ENCODE measurements at places on chromosomes 5 and 9. TPM values are rescaled to one million over a fixed set of nuclear protein-coding genes. Genes with fewer than 3 reads are reported as not detected.

The SLC25A48 gene
- not detected for polyA plus RNA-seq

The MAP3K1 gene
- 96.6 TPM for polyA plus RNA-seq

The EIF4E1B gene
- not detected for polyA plus RNA-seq

The GRXCR2 gene
- not detected for polyA plus RNA-seq

The COL5A1 gene
- not detected for polyA plus RNA-seq

- DNase-seq: no peak
- no peaks in the 10 kb centered on the region for H3K36me3 ChIP-seq
- H3K4me1 ChIP-seq: no peaks in the 10 kb centered on the region
These were observed 432.4 kb upstream of the SMC2 start for GRCh38 chr9:103661663-103662062.

DNA sequence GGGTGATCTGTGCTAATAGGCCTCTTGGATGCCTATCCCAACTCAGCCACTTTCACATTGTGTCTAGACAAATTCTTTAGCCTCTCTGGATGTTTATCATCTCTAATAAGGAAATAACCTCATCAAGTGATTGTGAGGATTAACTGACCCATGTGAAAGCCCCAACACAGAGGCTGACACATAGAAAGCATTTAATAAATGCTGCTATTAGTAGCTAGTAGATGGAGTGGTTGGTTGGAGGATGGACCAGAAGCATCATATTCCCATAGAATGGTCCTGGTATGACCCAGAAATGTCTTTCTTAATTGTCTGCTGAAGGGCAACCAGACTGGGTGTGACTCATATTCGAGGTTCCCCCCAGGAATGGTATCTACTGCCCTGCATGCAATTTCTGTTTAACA is 124.4 kb downstream of the PIK3R1 start:
- no peak overlapping the region for H3K4me3 ChIP-seq

DNA sequence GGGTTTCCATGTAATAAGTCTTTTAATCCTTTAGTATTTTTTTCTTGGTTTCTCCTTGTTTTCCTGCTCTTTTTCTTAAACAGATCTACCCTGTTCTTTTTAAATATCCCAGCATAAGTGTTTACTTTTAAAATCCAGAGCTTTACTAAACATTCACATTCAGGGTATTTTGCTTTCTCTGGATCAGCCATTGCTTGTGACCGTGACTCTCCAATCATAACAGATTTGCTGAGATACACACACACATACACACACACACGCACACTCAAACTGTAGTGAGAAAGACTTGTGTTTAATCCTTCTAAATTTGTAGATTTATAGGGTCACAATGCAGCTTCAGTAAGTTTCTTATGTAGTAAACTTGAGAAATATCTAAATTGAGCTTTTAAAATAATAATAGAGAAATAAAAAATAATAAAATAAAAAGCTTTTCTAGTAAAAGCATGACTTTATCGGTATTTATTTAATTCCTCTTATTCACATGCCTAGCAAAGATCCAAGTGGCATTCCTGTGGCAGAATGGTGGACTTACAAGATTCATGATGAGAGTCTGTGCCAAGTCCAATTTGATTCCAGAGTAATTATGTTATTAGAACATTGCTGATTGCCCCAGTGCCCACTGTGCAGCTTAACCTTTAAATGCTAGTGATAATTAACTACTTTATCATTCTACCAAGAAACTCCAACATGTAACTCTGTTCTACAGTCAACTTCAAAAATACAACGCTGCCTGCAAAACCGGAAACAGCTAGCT is 129.0 kb downstream of the TLE4 start:
- H3K4me1 ChIP-seq: peaks cover 20% of the 10 kb centered on the region
- H3K27me3 ChIP-seq: no peaks in the 10 kb centered on the region
- peaks cover 20% of the 10 kb centered on the region for H3K36me3 ChIP-seq
- H3K27ac ChIP-seq: no peak overlapping the region

DNA sequence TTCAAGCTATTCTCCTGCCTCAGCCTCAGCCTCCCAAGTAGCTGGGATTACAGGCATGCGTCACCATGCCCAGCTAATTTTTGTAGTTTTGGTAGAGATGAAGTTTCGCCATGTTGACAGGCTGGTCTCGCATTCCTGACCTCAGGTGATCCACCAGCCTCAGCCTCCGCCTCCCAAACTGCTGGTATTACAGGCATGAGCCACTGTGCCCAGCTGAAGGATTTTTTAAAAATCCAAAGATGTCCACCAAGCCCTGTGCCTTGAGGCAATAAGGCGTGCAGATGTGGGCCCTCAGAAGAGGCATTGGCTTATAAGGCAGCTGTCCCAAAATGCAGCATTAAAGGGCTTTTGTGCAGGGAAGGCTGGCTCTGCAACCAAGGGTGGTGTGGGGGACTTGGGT is 10.3 kb upstream of the ZFR start:
- no peaks in the 10 kb centered on the region for H3K4me1 ChIP-seq
- H3K4me3 ChIP-seq: no peak overlapping the region
- H3K27ac ChIP-seq: no peak overlapping the region
- DNase-seq: no peak
- H3K36me3 ChIP-seq: peaks cover 5% of the 10 kb centered on the region

DNA sequence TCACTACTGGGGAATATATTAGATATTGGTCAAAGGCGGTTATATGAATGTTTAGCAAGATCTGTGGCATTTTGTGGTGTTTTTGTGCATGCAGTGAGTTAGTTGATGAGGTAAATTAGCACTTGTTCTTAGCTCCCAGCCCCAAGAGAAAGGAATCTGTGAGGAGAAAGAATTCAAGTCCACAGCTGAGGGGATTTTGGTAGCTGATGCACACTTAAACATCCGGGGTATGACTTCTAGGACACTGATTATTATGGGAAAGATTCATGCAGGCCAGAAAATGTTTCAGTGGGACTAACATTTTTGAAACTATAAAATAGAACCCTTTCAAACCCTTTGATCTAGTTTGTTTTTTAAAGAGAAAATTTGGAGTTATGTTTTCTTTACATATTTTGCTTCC is 118.2 kb upstream of the RPS23 start:
- no peaks in the 10 kb centered on the region for H3K36me3 ChIP-seq
- no peak overlapping the region for H3K4me3 ChIP-seq

- H3K27me3 ChIP-seq: no peaks in the 10 kb centered on the region
- no peaks in the 10 kb centered on the region for H3K36me3 ChIP-seq
- peak overlapping the region; percentile 97 for H3K27ac ChIP-seq
These were observed 698 bp upstream of the SEC24A start for GRCh38 chr5:134647750-134648424.

GRCh38 chr9:85541876-85542275 is 199.9 kb downstream of the AGTPBP1 start:
- no peak overlapping the region for H3K4me3 ChIP-seq
- H3K27ac ChIP-seq: no peak overlapping the region
- no peak for DNase-seq
- H3K4me1 ChIP-seq: no peaks in the 10 kb centered on the region
- no peaks in the 10 kb centered on the region for H3K36me3 ChIP-seq

GRCh38 chr9:36118201-36118600 is 18.3 kb upstream of the GLIPR2 start:
- DNase-seq: no peak
- no peaks in the 10 kb centered on the region for H3K4me1 ChIP-seq
- H3K27me3 ChIP-seq: no peaks in the 10 kb centered on the region

- H3K4me3 ChIP-seq: no peak overlapping the region
- no peaks in the 10 kb centered on the region for H3K27me3 ChIP-seq
- H3K36me3 ChIP-seq: no peaks in the 10 kb centered on the region
- DNase-seq: no peak
- no peaks in the 10 kb centered on the region for H3K4me1 ChIP-seq
These were observed 656.5 kb downstream of the BNC2 start for GRCh38 chr9:16213781-16214515.

All from naive B cell (primary cell).